Hepatocyte (in vitro differentiated cells): ENCODE measurements at places on chromosomes 6 and 20.

- no peak for DNase-seq
Observed at GRCh38 chr6:106688177-106688951, 59.0 kb downstream of the QRSL1 start.

DNA sequence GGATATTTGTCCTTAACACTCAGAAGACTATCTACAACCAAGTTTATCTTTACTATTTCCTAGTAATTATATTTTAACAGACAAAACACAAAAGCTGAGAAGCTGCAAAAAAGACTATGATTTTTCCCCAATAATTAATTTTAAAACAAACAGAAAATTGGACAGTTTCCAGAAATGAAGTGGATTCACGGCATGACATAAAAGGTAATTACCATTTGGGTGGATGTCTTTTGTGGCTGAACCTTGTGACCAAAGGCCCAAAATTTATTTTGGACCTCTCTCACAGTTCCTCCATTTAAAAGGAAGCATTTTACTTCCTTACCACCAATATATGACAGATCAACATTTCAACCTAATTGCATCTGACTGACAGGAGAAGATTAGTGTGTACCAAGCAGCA lies 90.2 kb downstream of the GMDS start:
- DNase-seq = no peak

- DNase-seq = no peak
Observed at GRCh38 chr6:137315081-137315480, 95.9 kb upstream of the IFNGR1 start.

DNA sequence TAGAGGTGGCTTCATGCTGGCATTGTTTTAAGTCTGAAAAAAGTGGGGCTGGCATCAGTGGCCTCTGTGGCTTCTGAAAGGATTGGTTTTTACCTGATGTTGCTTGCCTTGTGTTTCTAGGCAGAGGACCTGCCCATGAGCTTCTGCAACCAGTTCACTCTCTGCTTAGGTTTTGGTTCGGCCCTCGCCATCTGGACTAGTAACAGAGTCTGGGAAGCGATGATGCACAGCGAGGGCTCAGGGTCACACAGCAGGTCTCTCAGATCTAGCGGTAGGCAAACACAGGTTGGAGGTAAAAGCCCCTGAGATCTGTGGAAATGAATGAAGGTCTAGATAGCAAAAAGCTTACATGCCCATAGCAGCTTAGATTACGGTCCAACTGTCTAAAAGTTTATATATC lies 6.8 kb upstream of the RBL1 start:
- no peak for DNase-seq

- peak; percentile 46 for DNase-seq
Observed at GRCh38 chr20:1943275-1944002, 48.2 kb downstream of the SIRPA start.

DNA sequence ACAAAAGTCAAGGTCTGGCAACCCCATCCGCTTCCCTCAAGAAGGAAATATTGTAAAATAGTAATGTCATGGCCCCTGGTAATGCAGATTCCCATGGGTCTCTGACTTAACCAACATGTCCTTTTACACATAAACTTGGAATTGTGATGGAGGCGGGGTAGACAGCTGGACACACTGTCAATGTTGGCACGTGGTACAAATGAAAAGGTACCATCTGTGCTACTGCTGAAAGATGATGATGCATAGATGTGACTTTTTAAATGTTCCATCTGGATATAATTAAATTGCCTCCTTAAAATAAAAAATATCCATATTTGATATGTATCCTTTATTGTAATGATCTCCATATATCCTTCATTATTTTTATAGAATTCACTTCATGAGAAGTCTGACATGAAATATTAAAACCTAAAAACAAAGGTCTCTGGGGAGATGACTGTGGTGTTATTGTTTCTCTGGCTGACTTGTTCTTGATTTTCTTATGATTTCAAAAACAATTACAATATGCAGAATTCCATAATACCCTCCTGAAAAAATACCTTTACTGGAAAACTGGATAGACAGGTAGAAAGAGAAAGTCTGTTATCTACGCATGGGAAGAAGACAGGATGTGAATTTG lies 104.5 kb downstream of the MKKS start:
- no peak for DNase-seq

- no peak for DNase-seq
Observed at GRCh38 chr20:41456351-41456750, 89.7 kb upstream of the EMILIN3 start.

DNA sequence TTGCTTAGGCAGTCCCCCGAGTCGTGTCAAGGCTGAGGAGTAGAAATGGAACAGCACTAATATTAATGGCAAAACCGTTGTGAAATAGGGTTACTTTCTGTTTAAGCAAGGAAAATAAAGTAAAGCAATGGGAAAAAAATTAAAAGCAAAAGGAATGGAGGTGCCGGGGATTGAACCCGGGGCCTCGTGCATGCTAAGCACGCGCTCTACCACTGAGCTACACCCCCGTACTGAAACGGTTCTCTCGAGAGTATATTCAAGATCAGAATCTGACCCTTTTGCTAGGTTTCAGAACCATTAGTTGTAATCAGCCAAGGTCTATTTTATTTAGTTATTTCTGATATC lies 85.5 kb downstream of the TRIM27 start:
- DNase-seq = peak; percentile 87

- no peak for DNase-seq
Observed at GRCh38 chr6:74466572-74466971, 739.3 kb downstream of the COL12A1 start.

DNA sequence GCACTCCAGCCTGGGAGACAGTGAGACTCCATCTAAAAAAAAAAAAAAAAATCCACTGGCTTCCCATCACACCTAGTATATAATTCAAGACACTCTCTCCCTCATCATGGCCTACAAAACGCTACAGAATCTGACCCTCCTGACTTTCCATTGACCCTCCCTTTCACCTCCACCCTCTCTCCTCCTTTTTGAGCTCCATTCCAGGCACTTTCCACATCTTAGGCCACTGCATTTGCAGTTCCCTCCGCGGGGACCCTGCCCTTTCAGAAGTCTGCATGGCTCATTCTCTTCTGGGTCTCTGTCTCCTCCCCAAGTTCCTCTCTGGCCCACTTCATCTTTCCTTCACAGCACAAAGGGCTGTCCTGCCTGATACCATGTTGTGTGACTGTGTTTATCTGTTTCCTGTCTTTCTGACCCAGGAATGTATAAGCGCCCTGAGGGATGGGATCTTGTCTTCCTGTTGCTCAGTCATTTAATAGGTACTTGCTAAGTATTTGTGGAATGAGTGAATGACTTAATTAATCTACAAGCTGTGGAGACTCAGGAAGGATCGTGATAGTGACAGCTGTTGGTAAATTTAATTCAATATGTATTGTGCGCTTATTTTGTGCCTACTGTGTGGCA lies 35.2 kb downstream of the NCR2 start:
- no peak for DNase-seq

- DNase-seq = no peak
Observed at GRCh38 chr20:39939241-39939865, 749.7 kb downstream of the MAFB start.

DNA sequence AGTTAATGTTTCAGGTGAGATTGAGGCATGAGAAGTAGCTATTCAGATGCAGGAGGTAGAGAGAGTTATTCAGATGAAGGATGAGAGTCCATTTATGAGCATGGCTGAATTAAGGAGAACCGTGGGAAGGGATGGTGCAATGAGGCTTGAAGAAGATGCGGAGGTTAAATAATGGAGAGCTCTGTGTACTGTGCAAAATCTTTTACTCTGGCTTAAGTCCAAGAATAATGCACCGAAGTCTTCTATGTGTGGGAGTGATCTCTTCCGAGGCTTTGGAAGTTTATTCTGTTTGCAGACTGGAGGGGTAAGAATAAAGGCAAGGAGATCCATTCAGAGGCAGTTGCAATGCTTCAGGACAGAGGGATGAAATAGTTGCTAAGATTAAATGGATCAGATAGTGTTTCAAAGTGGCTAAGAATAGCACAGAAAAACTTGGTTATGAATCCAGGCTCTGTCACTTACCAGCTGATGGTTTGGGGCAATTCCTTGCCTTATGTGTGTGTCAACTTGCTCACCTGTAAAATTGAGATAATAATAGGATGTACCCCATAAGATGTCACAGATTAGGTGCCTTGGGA lies 467.1 kb downstream of the HDGFL1 start:
- no peak for DNase-seq

GRCh38 chr6:20402342-20403069 lies 827 bp downstream of the E2F3 start:
- DNase-seq = peak; percentile 63

- no peak for DNase-seq
Observed at GRCh38 chr6:168835991-168836390, 395.0 kb downstream of the SMOC2 start.

DNA sequence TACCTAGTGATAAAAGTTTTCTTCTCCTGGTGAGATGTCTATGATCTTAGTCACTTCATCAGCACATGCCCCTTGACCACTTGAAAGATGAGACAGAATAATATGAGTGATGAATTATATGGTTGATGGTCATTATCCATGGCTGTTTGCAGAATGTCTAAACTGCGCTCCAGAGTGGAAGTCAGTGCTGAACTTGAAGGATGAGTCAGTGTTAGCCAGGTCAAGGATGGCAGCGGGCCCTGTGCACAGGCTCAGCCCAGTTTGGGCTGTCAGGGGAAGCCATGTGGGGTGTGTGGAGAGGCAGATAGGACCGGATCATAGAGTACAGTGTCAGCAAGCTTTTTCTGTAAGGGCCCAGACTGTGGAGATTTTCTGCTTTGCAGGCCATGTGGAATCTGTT lies 67.2 kb upstream of the KIF25 start:
- no peak for DNase-seq

GRCh38 chr20:36700438-36700837 lies 45.5 kb downstream of the NDRG3 start:
- DNase-seq = no peak

- DNase-seq = no peak
Observed at GRCh38 chr6:108596956-108597355, 36.2 kb downstream of the FOXO3 start.

DNA sequence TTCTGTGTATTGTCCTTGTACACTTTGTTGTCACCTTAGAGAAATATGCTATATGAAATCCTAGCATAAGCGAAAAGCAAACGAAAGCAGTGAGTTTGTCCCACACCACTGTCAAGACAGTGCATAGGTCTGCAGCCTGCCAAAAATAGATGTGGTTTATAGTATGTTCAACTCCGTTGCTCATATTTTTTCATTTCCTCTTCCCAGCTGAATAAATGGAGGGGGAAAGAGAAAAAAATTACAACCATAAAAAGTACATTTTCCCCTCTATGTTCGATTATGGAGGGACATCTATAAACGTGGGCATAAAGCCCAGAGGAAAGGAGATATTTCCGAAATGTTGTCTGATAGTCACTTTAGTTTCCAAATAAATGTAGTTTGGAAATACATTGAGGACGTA lies 25.8 kb downstream of the PRL start:
- DNase-seq = no peak

DNA sequence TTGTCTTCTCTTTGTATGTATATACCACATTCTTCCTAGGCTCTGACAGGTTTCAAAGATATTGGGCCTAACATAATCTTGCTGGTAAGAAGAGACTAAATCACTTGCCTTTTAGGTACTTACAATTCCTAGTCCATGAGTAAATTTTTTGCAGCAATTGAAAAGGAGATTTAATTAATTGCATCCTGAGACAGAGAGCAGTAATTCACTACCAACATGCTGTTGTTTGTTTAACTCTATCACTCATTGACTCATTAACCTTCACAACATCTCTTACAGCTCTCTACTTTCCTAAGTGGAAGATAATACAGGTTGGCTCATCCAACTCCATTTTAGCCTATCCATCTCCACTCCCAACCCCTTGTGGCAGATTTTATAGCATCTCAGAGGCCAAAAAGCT lies 280.4 kb downstream of the ALDH8A1 start:
- DNase-seq = no peak

GRCh38 chr6:21279619-21280018 lies 313.9 kb upstream of the SOX4 start:
- no peak for DNase-seq

GRCh38 chr6:19734061-19734460 lies 103.1 kb upstream of the ID4 start:
- DNase-seq = no peak

DNA sequence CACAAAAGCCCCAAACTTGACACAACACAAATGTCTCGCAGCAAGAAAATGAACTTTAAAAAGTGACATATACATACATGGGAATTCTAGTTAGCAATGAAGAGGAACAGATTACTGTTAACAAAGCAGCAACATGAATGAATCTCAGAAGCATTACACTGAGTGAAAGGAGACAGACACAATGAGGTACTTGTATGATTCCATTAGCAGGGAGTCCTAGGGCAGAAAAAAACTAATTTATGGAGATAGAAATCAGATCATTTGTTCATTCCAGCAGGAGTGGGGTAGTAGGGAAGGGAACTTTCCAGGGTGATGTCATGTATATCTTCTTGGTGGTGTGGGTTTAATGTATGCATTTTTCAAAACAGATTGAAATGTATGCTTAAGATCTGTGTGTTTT lies 524.4 kb downstream of the KIF16B start:
- no peak for DNase-seq

- DNase-seq = no peak
Observed at GRCh38 chr20:57703013-57703412, 6.8 kb downstream of the PMEPA1 start.

- DNase-seq = peak; percentile 48
Observed at GRCh38 chr6:130020073-130020906, 1.9 kb downstream of the L3MBTL3 start.

DNA sequence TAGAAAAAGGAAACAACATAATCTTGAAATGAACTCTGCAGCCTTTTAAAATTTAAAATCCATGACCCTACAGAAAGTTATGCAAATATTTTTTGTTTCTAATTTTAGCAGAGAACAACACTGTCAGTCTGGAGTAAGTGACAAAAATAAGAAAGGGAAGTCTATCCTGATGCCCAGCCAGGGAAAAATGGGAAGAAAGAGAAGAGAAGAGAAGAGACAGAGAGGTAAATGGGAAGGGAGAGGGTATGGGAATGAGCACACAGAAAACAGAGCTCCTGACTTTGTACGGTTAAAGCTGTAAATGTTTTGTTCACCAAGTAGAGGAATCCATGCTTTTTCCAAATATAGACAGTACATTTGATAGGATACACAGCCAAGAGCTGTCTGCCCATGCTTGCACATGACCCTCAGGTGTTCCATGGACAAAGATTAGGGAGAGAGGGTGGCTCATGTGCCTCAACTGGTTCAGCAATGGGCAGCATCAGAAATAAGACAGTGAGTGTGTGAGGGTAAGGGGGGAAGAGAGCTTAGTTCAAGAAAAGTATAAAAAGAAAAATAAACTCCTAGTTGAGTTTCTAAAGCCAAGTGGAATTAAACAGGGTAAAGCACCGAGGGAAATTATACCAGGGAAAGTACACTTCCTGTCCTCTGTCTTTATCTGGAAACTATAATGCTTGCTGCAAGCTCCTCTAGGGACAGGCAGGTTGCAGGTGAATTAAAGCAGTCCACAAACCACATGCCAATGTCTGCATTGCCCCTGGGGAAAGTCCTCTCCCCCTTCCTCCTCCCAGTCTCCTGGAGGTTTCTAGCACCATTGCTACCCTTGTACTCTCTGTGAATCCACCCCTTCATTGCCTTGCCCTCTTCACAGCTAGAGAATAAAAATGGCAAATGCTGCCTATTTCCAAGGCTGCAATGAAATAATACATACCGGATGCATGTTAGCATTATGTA lies 30.0 kb downstream of the MAP3K5 start:
- DNase-seq = no peak

GRCh38 chr6:28489366-28490204 lies 26.0 kb downstream of the GPX6 start:
- DNase-seq = peak; percentile 94
